Iris pigment epithelial cell (primary cell): ENCODE measurements at places on chromosomes 7 and 10.
A peak's percentile ranks its signal among the peaks of the same experiment; 100 is the strongest.

DNA sequence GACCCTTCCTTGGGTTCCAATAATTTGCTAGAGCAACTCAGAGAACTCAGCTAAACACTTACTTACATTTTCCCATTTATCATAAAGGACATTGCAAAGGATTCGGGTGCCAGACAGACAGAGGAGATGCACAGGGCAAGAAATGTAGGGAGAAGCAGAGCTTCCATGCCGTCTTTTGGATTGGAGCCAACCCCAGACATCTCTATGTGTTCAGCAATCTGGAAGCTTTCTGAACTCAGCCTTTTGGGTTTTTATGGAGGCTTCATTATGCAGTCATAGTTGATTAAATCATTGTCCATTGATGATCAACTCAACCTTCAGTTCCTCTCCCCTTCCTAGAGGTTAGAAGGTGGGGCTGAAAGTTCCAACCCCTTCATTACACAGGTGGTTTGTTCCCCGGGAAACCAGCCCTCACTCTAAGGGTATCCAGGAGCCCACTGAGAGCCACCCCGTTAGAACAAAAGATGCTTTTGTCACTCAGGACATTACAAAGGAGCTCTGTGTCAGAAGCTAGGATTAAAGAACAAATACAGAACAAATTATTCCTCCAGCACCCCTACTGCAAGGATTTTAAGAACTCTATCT is 211.9 kb upstream of the VSTM2A start:
- DNase-seq, result no peak

GRCh38 chr7:127158659-127159058 is 94.1 kb downstream of the GRM8 start:
- DNase-seq, result no peak

DNA sequence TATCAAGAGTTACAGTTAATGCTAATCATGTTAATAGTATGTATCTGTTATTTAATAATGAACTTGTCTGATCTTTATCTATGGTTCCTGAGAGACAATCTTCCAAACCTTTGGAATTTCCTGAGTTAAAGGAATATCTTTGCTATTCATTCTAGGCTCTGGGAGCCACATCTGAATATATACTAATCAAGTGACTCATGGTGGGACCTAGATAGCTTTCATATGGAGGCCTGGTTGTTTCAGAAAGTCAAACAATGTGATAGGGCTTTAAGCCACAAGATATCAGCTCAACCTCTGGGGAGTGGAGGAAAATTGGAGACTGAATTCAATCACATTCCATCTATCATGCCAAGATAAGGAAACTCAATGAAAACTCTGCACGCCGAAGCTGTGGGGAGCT is 746.4 kb downstream of the TNS3 start:
- peak; percentile 9 for DNase-seq

GRCh38 chr10:24790599-24790998 is 66.9 kb upstream of the ARHGAP21 start:
- no peak for DNase-seq

DNA sequence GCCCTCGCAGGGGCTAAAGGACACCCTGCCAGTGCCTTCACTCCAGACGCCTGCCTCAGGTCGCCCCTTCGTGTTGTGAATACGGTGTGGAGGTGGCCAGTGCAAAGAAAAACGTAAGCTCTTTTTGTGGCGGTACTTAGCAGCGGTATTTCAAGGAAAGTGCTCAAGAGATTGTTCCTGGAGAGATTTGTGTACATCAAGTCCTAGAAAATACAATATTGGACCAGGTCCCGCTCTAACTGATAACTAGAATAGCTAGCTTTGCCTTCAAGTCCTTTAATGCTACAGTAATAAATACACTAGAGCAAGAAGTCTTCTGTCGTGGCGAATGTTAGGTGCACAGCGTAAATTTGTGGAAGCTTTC is 689 bp downstream of the PLCE1 start:
- no peak for DNase-seq

- peak; percentile 26 for DNase-seq
Observed at GRCh38 chr7:4851459-4852422, 10.1 kb downstream of the PAPOLB start.
